ENCODE measurements at places on chromosomes 2 and 18.
A peak's percentile ranks its signal among the peaks of the same experiment; 100 is the strongest.

DNA sequence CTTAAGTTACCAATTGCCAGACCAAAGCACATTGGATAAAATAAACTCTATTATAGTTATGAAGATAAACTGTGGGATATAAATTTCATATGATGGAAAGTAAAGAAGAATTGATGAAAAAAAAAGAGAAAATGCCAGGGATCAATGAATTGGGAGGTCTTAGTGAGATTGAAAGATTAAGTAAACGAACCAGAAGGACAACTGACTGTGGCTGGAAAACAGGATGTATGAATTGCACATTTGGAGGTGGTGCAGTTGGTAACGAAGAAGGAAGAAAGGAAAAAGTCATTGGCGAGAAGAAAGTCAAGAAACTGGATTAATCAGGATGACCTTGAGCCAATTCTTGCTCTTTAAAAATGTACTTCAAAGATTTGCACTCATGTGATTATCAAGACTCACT is 166.7 kb downstream of the NCK2 start:
- DNase-seq, result no peak

DNA sequence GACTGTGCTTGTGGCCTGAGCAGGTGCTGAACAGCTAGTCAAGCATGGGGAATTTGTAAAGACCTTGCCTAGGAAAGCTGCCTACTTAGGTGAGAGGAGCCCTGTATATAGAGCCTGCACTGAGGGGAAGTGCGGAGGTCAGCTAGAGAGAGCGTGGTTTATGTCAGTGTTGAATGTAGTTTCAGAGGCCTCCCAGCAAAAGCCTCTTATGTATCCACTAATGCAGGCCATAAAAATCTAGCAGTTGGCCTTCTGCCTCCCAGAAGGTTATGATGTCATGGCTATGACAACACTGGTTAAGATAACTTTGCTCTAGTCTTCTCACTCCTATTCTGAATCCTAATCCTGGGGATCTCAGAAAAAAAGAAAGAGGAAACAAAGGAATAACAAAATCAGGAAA is 88.9 kb downstream of the ASXL3 start:
- no peak for DNase-seq

GRCh38 chr18:32366586-32367538 is 103.8 kb downstream of the GAREM1 start:
- DNase-seq, result no peak

GRCh38 chr2:224865016-224865415 is 148.9 kb upstream of the CCDC195 start:
- no peak for DNase-seq

- no peak for DNase-seq
Observed at GRCh38 chr2:3631851-3632659, 25.9 kb upstream of the ALLC start.

DNA sequence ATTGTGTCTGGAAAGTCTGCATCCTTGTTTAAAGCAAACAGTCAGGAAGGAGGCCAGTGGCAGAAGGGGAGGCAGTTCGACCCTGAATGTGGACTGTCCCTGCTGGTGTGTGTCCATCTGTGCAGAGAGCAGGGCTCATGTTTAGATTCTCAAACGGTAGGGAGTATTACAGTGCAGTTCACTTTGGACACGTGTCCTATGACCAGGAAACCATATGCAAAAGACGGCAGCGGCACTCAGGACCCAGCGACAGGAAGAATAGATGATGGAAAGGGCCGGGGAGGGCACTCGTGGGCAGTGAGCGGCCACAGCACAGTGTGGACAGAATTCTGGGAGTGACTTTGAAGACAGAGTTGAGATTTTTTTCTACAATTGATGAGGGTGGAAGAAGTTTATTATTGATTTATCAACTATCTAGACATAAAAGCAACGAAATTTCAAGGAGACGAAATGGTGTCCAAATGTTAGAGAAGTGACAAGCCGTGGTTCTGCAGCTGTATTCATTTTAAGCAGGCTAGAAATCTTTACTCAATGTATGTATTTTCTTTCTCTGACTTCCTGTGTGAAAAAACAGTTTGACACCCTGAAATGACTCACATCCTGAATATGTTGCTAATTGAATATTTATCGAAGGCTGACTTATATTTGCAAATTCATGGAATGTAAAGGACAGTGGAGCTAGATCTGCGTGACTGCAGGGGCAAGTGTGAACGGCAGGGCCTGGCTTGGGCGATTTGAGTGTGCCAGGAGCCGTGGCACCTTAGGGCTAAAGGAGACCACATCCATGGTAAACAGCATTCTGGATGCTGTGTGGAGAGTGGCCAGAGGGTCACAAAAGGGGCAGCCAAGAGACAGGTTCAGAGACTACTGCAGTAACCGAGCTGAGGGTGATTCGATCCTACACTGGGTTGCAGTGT is 214.2 kb downstream of the PTGR3 start:
- peak; percentile 33 for DNase-seq

- DNase-seq, result no peak
Observed at GRCh38 chr2:15980605-15981098, 40.3 kb downstream of the MYCN start.

DNA sequence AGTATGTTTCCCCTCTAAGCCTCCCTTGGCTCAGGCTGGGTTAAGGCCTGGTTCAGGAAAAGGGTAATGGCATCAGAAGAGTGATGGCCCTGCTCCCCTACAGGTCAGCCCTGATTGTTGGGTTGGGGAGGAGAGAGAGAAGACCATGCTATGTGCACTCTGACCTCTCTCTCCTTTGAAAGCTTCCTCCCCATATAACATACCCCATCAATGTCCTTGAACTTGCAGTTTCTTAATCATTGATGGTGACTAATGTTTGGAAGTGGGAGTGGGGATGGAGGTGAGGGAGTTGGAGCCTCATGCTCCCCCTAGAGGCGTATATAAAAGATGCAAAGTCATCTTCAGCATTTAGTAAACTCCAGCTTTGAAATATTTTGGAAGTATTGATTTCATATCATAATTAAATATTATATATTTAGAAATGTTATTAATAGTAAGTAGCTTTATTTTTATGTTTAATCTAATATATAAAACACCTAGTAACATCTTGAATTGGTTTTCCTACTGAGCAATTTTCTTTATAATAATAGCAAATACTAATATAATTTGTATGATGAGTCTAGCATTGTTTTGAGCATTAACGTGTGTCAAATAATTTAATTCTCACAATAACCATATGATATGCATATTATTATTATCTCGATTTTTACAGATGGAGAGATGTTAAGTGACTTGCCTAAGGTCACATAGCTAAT is 8.8 kb downstream of the PLCL1 start:
- no peak for DNase-seq

DNA sequence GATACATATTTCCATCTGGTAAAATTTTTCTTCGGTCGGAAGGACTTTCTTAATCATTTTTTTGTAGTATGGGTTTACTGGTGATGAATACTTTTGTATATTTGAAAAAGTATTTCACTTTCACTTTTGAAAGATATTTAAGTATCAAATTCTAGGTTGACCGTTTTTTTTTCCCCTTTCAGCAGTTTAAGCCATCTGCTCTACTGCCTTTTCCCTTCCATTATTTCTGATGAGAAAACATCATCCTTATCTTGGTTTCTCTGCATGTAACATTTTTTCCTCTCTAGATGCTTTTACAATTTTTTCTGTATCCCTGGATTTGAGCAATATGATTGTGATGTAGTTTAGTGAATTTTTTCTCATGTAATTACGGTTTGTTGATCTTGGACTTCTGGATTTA is 87.0 kb downstream of the MTX2 start:
- no peak for DNase-seq

DNA sequence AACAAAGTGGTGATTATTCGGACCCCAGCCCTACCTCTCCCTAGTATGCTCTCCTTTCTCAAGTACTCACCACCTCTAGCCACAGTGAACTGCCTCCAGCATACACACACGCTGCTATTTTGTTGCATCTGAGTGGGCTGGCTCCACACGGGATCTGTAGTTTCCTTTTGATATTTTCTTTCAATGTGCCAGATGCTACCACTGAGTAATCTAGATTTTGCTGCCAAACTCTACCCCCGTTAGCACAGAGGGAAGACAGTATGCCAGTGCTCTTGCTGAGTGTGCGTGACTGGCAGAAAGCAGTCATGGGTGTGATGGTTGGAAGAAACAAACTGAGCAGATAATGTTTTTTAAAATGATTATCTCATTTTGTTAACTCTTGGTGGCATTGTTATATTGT is 11.6 kb downstream of the CFLAR start:
- peak; percentile 69 for DNase-seq

GRCh38 chr2:136014411-136014810 is 29.0 kb upstream of the DARS1 start:
- no peak for DNase-seq

- peak; percentile 45 for DNase-seq
Observed at GRCh38 chr2:195563857-195564512, 93.0 kb upstream of the SLC39A10 start.

GRCh38 chr18:49030138-49030537 is 79.4 kb upstream of the SMAD7 start:
- no peak for DNase-seq

- DNase-seq, result no peak
Observed at GRCh38 chr18:28177828-28178635, 1.1 kb upstream of the CDH2 start.

DNA sequence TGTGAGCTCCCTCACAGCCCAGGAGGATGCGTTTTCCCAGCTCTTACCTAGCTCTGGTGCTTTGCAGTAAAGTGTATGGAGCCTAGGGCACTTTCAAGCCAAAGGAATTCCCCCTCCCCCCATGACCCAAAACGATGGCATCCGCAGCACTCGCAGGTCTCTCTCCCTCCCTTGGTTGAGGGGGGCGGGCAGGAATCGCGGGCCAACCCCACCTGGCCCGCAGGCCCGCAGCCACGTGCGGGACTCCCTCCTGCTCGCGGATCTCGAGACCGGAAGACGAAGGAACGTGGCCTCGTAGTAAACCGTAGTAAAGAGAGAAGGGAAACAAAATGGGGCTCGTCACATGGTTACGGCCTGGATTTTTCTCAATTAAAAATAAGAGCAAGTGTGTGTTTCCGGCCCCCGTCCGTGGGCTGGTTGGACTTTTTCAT is 8.5 kb downstream of the IRS1 start:
- no peak for DNase-seq

- DNase-seq, result no peak
Observed at GRCh38 chr18:24488824-24489493, 28.5 kb downstream of the HRH4 start.

DNA sequence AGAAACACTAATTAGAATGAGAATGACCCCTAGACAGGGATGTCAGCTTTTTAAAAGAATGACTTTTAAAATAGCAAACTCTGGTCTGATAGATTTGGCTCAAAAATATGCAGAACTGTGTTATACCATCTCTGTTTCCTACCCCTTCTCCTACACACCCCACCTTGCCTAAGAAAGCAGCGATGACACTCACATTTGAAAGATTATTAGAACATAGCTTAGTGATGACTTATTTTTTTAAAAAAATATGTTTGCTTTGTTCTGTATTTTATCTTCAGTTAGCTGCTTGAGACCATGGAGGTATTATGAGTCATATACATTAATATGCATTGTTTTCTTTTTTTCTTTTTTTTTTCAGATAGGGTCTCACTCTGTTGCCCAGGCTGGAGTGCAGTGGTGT is 176.7 kb upstream of the TPO start:
- DNase-seq, result no peak

DNA sequence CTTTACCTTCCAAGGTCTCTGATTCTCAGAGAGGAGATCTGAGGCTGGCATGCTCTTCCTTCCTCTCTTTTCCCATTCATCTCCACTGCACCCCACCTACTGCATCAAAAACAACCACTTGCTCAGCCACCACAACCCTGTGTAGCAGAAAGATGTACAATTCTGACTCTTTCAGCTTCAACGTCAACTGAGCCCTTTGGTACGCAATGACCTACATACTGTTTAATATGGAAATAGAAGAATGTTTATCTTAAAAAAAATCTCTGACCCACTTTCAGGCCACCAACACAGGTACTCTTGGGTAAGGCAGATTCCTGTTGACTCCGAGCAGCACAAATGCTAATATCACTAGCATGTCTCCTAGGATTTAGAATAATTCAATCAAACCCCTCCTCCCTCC is 76.2 kb upstream of the AFF3 start:
- no peak for DNase-seq

GRCh38 chr18:8413189-8413588 is 196.0 kb upstream of the RAB12 start:
- no peak for DNase-seq

GRCh38 chr2:159807183-159808031 is 9.4 kb upstream of the CD302 start:
- peak; percentile 34 for DNase-seq

DNA sequence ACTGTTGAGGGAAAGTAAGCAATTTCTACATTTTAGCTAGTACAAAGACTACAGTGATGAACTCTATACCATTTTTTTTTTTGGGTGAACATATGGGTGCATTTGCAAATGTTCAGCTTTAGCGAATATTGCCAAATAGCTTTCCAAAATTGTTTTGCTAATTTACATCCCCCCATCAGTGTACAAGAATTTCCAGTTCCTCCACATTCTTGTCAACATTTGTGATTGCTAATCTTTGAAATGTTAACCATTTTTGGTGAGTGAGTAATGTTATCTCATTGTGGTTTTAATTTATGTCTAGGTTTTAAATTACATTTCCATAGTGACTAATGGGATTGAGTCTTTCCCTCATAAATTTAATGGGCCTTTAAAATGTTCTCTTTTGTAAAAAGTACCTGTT is 16.4 kb upstream of the CNRIP1 start:
- no peak for DNase-seq

DNA sequence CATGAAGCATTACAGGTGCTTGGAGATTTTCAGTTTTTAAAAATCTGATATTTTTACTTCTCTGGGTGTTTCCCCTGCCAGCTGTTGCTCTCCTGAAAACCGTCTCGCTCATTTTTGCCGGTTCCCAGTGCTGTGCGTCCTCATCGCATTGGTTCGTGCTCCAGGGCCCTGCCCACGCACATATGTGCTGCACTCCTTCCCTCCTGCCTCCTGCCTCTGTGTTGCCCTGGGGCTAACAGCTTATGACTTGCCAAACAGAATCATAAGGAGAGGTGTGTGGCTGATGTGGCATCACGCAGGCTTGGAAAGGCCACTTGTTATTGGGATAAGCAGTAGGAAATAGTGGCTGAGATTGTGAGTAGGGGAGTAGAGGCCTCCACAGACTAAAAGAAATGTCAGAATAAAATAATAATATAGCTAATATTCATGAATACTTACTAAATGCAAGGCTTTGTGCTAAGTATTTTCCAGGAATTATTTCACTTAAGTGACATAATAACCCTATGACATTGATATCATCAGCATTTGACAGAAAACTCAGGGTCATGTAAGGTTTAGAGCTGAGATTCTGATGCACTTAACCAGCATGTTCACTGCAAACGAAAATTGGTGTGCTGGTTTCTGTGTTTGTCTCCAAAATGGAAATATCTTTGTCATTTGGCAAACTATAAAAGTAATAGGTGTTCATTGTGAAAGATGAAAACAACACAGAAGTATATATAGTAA is 53.5 kb downstream of the SLC4A1AP start:
- DNase-seq, result no peak

- DNase-seq, result no peak
Observed at GRCh38 chr2:177327009-177327408, 62.5 kb upstream of the NFE2L2 start.
